Spinal cord (tissue), 10 donors: ENCODE measurements at places on chromosomes 13 and 19. TPM values are rescaled to one million over a fixed set of nuclear protein-coding genes. Genes with fewer than 3 reads are reported as not detected.
A peak's percentile ranks its signal among the peaks of the same experiment; 100 is the strongest.

GRCh38 chr13:48491423-48492095 lies 41.3 kb downstream of the RCBTB2 start:
- DNase-seq: no peak

Gene KLK5
- 0.79 TPM for total RNA-seq

Gene SLC25A41
- 0.99 TPM for total RNA-seq

- no peak for DNase-seq
Measured at GRCh38 chr19:39196860-39197562, at the start of gene NCCRP1. TSS of gene NCCRP1 (plus strand) at chr19:39196964. CDS start at chr19:39196983, 19 bp downstream.

- DNase-seq: no peak
Measured at GRCh38 chr13:87894059-87894458, 222.9 kb downstream of the SLITRK5 start.

- DNase-seq: no peak
Measured at GRCh38 chr13:109254274-109254673, 532.1 kb downstream of the IRS2 start.

Gene GAS6
- total RNA-seq: 41.4 TPM

Gene PGLYRP1
- 5.5 TPM for total RNA-seq

- DNase-seq: no peak
Measured at GRCh38 chr13:21884965-21885567, 214.2 kb downstream of the FGF9 start.

DNA sequence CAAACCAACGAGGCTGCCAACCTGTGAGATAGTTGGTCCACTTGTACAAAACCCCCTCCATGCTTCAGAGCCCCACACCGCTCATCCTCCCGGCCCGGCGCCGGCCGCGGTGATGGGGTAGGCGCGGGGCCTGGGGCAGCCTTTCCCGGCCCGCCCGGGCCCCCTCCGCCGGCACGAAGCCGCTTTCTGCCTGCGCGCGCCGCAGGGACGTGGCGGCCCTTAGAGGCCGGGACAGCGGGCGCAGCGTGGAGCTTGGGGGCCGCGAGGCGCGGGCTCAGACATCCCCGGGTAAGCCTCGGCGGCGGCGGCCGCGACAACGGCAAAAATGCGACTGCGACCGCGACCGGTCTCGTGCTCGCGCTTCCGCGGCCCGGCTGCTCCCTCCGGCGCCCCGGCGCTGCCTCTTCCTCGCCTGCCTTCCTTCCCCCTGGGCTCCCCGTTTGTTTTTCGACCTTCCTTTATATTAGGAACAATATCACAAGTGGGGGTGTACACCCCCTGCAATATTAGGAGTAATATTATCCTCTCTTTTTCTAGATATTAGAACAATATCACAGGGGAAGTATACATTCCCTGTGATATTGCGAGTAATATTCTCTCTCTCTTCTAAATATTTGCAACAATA lies 53.9 kb upstream of the CEACAM21 start:
- no peak for DNase-seq

Gene URAD
- total RNA-seq: not detected

Gene ZNF284
- total RNA-seq: 6.8 TPM

DNA sequence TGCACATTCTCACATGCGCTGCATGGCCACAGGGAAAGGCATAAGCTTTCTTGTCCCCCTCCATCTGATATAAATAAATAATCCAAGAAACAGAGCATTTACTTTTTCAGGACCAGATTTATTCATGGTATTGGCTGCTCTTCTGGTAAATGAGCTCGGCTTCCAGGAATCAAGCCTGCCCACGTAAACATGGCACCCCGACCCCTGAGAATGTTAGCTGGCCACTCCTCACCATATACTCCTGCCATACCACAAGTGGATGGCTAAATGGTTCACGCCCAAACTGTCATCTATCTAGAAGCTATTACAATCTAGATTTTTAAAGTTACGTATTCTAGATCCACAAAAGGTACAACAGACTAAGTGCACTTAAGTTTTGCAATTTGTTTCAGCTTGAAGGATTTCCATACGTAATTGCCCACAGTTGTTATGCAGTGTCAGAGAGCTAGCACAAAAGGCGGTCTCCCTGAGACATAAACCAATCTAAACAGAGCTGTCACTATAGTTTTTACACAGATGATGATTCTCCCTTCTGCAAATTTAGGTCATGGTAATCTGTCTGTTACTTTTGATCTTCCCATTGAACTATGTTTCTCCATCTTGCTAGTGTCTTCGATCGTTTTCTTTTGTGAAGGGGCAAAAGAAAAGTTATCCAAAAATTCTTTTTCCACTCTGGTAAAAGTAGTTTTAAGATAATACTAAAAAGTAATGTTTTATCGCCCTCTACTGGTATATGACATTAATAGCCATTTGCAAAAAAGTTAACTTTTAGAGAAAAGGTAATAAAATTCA lies 16.2 kb upstream of the FOXO1 start:
- no peak for DNase-seq

DNA sequence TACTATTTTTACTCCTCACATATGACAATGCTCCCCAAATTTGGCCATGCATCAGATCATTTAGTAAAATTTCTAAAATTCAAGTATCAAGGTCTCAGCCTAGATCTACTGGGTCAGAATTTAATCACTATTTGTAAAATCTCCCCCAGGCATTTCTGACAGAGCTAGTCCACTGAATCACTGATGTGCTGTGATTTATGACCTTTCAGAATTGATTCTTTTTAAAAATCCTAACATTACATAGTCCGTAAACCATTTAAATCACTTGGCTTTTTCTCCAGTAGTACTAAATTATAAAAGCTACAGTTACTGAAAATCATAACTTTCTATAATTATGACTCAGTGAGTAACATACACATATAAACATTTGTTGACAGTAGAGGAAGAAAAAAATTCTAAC lies 92.8 kb upstream of the RAP2A start:
- DNase-seq: no peak

Gene DCT
- 1.3 TPM for total RNA-seq

GRCh38 chr13:50891206-50891605 lies 18.4 kb upstream of the RNASEH2B start:
- DNase-seq: peak; percentile 18

Gene ERICH6B
- total RNA-seq: 0.39 TPM

DNA sequence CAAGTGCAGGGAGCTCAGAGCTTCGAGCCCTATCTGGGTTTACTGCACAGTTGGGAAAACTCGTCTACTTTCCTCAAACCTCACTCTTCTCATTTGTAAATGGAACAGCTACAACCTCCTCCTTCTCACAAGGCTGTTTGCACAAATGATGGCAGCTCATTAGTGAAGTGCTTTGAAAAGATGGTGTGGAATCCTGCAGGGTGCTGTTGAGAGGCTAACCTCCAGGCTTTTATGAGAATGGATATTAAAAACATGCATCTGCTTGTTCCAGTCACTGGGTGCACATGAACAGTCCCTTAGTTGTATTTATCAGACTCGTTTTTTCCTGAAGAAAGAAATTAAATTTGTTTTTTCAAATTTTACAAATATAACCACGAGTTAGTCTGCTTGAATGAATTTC lies 36.6 kb downstream of the PCDH8 start:
- no peak for DNase-seq

Gene ZNF763
- total RNA-seq: 5.7 TPM

Gene STK11
- total RNA-seq: 60.0 TPM

DNA sequence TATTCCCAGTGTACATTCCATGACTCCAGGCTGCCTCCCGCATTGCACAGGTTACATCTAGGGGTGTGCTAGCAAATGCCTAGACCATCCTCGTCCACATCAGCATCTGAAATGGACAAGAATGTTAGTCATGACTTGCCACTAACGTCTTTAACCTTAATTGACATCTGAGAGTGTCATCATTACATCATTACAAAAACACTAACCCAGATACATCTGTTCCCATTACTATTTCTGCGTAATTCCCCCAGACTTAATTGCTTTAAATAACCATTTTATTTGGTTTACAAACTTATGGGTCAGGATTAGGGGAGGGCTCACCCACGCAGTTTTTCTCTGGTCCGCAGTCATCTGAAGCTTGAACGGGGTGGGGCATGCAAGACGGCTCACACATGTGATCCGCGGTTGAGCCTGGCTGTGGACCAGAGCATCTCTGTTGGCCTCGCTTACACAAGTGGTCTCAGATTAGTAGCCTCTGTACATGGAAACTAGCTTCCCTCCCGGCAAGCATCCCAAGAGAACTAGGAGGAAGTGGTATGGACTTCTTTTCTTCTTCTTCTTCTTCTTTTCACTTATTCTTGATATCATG lies 15.9 kb downstream of the KL start:
- DNase-seq: no peak

GRCh38 chr19:14053500-14053899 lies 8.4 kb downstream of the PALM3 start:
- DNase-seq: no peak

DNA sequence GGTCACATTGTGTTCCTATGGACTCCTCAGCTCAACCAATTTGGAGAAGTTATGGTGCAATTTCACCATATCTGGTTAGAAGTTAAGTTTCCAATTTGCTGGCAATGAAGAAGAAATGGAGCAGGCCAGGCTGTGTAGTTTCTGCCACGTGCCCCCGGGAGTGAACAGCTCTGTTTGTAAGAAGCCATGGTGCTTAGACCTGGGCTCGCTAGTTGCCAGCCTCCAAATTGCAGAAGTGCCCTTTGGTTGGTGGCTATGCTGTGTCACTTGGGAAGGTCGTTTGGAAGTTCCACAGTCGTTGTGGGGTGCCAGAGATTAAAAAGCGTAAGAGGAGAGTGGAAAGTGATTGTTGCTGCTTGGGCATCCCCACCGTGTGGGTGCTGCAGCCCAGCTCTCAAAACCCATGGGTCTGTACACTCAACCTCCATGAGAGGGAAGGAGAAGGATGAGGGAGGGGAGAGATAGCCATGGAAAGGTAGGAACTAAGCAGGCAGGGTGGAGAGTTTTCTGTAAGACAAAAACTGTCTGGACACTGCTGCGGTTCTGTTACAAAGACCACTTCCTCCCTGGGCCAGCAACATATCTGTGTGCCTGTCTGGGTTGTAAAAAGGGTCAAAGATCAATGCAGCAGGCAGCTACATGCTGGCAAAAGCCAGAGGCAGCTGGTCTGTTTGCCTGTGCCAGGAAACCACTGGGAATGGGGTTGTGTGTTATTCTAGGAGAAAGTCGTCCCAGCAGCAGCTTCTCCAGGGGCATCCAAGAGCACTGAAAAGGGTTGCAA lies 10.8 kb downstream of the ALOX5AP start:
- no peak for DNase-seq

- no peak for DNase-seq
Measured at GRCh38 chr19:23410155-23410554, 14.9 kb upstream of the ZNF91 start.

GRCh38 chr13:47687577-47687976 lies 313.5 kb downstream of the SUCLA2 start:
- peak; percentile 49 for DNase-seq

DNA sequence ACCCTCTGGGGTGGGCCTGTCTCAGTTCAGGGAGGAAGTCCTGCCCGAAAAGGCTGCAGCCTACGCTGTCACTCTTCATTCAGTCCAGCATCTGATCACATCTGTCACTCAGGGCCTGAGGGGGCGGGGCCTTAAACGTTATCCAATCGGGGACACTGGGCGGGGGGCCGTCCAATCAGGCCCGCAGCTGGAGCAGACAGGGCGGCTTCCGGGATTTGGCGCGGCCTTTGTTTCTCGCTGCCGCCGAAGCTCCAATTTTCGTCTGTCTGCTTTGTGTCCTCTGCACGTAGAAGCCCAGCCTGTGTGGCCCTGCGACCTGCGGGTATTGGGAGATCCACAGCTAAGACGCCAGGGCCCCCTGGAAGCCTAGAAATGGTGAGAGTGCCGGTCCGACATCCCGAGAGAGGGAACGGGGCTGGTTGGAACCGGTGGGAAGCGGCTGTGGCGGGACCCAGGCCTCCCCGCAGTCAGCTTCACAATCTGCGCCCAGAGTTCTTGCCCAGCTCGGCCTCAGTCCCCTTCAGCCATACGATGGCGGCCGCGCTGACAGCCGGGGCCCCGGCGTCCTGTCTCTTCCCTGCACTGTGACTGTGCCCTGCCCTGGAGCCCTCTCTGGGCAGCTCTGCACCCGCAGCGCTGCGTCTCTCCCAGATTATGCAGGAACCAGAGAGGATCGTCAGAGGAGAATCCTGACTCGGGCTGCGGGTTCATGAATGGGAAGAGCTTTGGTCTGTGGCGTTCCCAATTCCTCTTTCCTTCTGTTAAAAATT lies at the start of gene ZNF730:
Gene ZNF730 (plus strand): TSS at position 224 of the 770 bp plus-strand sequence. CDS start 149 bp downstream, at position 373.
- peak; percentile 84 for DNase-seq

GRCh38 chr19:2982983-2983350 lies 5.6 kb downstream of the TLE6 start:
- peak; percentile 77 for DNase-seq

DNA sequence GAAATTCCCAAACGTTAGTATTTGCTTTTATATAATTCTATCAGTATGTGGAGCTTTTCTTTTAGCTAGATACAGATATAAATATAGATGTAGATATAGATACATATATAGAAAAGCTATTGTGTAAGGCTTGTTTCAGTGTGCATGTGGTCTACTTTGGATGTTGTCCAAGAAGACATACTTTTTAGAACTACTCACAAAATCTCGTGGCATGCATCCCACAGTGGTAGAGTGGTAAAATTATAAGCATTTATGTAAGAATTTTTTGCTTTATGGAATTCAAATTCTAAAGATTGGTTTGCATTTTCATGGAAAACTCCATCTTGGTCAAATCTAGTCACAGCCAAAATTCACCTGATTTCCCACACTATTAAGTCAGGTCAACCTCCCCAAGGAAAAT lies 880.4 kb downstream of the EFNB2 start:
- DNase-seq: no peak
